ENCODE measurements at places on chromosomes 1 and 21. TPM values are rescaled to one million over a fixed set of nuclear protein-coding genes. Genes with fewer than 3 reads are reported as not detected.

FAM163A gene
- polyA plus RNA-seq, result 0.27 TPM

IKBKE gene
- polyA plus RNA-seq, result 8.7 TPM

COL11A1 gene
- polyA plus RNA-seq, result not detected

HTR1D gene
- 0.21 TPM for polyA plus RNA-seq

PRKCZ gene
- 252 TPM for polyA plus RNA-seq

LRRC39 gene
- 1.7 TPM for polyA plus RNA-seq

IPP gene
- polyA plus RNA-seq, result 6.5 TPM

SWT1 gene
- polyA plus RNA-seq, result 3.2 TPM

OR2C3 gene
- polyA plus RNA-seq, result not detected

DNA sequence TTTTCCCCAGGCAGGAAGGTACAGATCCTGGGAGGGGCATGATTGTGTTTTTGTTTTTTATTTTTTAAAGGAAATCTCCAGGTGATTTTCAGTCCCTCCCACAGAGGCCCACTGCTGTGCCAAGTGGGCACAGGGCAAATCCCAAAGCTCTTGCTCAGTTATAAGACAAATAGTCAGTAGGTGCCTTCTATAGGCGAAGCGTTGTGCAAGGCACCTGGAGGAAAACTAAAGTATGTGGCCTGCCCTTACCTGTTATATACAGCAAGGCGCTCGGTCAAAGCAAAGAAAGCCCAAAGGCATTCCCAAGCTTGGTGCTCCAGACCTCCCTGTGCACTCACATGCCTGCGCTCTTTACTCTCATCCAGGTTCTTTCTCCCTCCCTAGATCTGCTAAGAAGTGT lies 81.0 kb downstream of the KCNJ15 start:
- no peak for DNase-seq

- DNase-seq, result no peak
Measured at GRCh38 chr1:94022471-94023189, 98.3 kb downstream of the ABCA4 start.

DNA sequence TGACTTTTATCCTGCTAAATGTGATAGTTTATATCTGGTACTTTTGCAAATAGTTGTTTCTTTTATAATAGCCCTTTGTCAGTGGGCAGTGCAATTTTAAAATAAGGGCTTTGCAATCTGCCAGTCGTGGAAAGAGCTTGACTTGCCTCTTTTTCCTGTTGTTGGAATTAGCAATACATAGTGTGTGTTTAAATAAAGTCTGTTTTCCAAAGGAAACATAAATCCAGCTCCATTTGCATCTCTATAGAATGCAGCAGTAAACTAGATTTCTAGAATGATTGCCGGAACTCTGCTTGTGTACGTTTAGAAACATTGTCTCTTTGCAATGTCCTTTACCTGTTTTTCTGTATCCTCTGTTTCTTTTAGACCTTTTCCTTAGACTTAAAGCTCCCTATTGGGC lies 33.1 kb downstream of the GABPA start:
- DNase-seq, result no peak

- no peak for DNase-seq
Measured at GRCh38 chr1:77292551-77292950, 10.7 kb downstream of the AK5 start.

DNA sequence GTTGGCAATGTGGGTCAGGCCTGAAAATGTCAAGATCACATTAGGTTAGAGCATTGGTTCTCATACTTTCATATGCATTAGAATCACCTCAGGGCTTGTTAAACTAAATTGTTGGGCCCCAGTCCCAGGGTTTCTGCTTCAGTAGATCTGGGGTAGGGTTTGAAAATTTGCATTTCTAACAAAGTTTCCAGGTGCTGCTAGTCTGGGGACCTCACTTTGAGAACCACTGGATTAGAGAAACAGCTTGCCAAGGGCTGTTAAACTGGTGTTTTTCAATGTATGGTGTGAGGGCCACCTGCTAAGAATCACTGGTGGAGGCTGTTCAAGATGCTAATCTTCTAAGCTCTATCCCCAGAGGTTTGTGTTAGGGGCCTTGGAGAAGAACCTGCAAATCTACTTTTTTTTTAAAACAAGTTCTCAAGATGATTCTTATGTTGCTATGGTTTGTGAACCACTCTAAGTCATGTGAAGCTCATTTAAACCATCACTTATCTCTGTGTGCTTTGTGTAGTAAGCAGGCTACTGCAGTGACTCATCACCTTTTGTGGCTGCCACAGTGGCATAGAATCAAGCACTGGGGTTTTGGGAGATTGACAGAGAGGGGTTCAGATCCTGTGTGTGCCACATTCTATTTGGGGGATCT lies 152.2 kb downstream of the S1PR1 start:
- no peak for DNase-seq

DNA sequence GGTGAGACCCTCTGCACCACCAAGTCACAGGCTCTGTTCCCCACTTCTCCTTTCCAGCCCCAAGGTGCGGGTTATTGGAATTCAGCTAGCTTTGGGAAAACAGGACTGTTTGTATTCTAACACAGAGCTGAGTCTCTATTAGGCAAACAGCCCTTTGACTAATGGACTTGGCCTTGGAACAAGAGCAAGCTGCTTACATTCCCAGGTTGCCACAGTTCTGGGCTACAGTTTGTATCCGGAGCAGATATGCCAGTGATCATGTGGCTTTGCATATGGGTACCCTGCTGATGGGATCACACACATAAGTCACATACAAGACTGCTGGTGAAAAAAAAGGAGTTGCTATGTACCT lies 110.5 kb upstream of the COA6 start:
- peak; percentile 2 for DNase-seq

DNA sequence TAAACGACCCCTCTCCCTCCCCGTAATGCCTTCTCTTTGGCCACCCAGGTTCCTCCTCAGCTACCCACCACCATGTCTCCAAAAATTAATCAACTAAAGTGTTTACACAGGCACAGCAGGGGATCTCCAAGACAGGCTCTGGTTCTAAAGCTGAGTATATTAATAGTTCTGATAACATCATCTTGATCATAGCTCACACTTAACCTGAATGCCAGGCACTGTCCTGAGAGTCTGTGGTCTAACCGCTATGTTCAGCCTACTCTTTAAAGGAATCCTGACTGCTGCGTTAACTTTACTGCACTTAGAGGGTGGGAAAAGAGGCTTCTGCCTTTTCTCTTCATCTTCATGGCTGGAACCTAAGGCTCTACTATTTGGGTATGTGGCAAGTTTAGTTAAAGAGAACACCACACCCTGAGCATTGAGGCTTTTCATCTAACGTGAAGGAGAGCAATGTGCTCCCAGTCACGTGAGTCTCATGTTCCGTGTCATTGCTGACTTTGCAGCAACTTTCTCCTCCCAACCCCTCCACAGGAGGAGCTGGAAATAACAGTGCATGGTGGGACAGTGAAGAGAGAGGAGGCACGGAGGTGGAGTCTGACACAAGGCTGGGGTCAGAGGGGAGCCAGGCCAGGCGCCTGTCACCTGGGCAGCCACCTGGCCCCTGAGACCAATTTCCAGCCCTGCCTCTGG lies 86.4 kb downstream of the FAM78B start:
- no peak for DNase-seq

DNA sequence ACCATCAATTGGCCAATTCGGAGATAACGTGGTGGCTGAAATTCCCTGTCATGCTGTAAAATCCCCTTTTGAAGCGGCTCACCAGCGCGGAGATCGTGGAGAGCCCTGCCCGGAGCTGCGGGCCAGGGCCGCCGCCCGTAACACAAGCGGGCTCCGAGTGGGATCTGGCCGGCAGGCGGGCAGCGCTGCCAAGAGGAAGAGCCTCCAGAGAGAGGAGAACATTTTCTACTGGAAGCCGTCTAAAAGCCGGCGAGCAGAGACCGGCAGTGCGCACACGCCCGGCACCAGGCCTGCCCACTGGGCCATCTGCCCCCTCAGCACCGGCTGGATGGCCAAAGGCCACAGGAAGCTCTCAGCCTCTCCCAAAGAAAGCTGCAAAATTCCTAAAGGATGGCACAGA lies 15.5 kb downstream of the SSBP3 start:
- DNase-seq, result no peak

- no peak for DNase-seq
Measured at GRCh38 chr1:162725301-162725837, 65.1 kb upstream of the HSD17B7 start.

DNA sequence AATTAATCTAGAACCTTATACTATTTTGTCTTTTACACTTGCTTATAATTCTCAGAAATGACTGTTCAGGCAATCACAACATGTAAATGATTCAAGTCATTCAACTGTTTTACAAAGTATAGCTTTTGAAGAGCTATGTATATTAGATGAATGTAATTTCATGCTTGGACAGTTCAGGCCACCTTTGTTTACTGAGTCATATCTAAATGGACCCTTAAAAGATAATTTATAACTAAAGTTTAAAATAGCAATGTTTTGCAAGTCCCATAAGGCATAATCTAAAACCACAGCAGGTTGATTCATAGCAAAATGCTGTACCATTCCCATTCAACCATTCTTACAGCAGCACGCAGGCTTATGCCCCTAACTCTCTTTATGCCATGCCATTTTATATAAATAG lies 64.8 kb downstream of the PIK3R3 start:
- DNase-seq, result no peak

GRCh38 chr21:44753357-44753756 lies 42.0 kb upstream of the TSPEAR start:
- no peak for DNase-seq

- DNase-seq, result peak; percentile 90
Measured at GRCh38 chr1:178010674-178011464, 41.0 kb upstream of the SEC16B start.

DNA sequence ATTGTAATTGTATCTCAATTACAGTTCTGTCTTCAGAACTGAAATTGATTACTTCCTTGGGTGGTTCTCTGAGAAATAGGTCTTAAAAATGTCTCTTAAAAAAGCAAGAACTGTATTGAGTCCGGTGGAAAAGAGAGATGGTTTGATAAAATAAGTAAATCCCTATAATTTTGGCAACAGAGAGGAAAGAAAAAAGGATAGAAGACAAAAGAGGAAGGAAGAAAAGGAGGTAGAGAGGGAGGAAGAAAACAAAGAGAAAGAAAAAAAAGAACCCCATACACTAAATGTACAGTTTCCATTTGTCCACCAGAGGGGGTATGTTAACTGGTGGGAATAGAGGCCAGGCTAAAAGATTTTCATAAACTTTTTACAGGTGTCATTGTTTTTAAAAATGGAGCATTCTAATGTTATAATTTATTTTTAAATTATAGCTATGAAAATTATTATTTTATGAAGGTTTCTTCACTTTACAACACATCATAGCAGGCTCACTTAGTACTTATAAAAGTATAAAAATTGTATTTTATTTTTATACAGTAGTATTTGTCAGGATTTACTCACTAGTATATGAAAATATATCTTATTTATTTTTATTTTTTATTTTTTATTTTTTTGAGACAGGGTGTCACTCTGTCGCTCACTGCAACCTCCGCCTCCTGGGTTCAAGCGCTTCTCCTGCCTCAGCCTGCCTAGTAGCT lies 2.1 kb upstream of the UBE2T start:
- DNase-seq, result peak; percentile 52

GRCh38 chr1:31828926-31829690 lies 13.3 kb upstream of the SPOCD1 start:
- no peak for DNase-seq

- DNase-seq, result no peak
Measured at GRCh38 chr1:154996966-154997701, 3.7 kb downstream of the LENEP start.

- DNase-seq, result peak; percentile 64
Measured at GRCh38 chr1:6275826-6276782, 15.2 kb upstream of the GPR153 start.

- peak; percentile 74 for DNase-seq
Measured at GRCh38 chr1:58755468-58755872, 28.4 kb downstream of the JUN start.

DNA sequence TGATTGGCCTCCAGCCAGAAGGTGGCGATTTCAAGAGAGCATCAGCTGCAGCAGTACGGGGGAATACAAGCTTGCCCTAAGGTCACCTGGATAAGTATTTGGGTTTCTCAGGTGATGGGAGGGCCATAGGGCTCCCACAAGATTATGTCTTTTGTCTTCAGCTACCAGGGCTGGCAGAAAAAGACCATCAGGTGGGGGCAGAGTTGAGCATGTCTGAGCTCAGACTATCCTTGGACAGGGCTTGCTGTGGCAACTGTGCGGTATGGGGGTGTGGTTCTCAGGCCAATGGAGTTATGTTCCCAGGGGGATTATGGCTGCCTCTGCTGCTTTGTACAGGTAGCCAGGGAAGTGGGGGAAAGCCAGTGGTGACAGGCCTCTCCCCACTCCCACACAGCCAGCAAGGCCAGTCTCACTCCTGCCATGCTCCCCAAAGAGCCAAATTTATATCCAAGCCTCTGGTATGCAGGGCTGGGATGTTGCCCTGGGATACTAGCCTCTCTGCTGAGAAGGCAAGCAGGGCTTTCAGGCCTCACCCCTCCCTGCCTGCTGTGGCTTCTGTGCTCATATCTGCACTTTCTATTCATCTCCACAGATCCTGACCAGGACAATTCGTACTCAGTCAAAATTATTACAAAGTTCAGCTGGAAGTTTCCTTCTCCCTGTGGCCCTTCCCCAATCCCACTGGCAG lies 26.6 kb upstream of the CD84 start:
- DNase-seq, result no peak

DNA sequence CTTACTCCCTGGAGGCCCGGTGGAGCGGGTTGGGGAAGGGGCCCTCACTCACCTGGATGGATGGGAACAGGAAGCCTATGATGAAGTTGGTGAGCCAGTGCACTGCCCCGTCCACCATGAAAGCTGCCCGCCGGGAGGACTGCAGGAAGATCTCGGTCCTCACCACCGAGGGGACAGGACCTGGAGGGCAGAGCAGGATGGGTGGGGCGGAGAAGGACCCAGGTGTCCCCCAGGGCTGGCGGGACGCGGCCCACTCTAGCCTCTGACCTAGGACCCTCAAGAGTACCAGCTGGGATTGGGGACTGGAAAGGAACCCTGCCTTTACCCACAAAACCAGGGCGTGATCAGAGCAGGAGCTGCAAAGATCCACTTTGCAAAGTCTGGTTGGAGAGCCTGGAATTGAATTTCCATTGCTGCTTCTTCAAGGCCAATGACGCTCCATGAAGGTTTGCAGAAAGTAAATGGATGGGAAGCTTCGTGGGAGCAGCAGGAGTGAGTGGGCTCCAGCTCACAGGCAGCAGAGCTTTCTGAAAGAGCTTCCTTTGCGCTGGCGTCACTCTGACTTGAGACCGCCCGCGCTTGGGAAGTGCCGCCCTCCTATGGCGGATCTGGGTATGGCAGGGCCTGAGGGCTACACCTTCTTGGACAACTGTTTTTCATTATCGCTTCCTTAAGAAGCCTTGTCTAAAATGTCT lies 21.4 kb downstream of the SLC2A7 start:
- peak; percentile 78 for DNase-seq

GRCh38 chr1:240254006-240254405 lies 162.3 kb downstream of the FMN2 start:
- DNase-seq, result no peak

GRCh38 chr1:24180676-24181075 lies 6.4 kb downstream of the IFNLR1 start:
- DNase-seq, result no peak

GRCh38 chr1:235105051-235106043 lies 23.3 kb downstream of the TOMM20 start:
- DNase-seq, result no peak

GRCh38 chr1:72278461-72278860 lies 3.9 kb downstream of the NEGR1 start:
- no peak for DNase-seq

- no peak for DNase-seq
Measured at GRCh38 chr1:174116042-174116441, 43.3 kb upstream of the RABGAP1L start.
